Activated CD4-positive, alpha-beta memory T cell treated with anti-CD3 and anti-CD28 coated beads for 36 hours (primary cell): ENCODE measurements at places on chromosomes 12 and 14. TPM values are rescaled to one million over a fixed set of nuclear protein-coding genes. Genes with fewer than 3 reads are reported as not detected.

DNA sequence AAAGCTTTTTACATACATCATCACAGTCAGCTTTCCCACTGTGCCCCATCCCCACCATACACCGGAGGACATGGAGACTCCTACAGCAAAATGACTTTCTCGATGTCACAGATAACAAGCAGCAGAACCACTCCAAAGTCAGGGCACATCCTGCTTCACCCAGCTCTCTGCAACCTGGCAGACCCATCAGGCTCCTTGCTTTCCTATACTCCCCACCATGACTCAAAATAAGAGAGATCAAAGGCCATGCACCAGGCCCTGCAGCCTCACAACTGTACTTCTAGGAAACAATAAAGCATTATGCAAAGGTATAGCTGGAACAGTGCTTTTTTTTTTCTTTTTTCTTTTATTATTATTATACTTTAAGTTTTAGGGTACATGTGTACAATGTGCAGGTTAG is 187.4 kb downstream of the DPF3 start:
- DNase-seq, result peak; percentile 33
- H3K36me3 ChIP-seq, result no peaks in the 10 kb centered on the region
- H3K27ac ChIP-seq, result no peak overlapping the region
- H3K4me3 ChIP-seq, result no peak overlapping the region
- peaks cover 3% of the 10 kb centered on the region for H3K4me1 ChIP-seq

DNA sequence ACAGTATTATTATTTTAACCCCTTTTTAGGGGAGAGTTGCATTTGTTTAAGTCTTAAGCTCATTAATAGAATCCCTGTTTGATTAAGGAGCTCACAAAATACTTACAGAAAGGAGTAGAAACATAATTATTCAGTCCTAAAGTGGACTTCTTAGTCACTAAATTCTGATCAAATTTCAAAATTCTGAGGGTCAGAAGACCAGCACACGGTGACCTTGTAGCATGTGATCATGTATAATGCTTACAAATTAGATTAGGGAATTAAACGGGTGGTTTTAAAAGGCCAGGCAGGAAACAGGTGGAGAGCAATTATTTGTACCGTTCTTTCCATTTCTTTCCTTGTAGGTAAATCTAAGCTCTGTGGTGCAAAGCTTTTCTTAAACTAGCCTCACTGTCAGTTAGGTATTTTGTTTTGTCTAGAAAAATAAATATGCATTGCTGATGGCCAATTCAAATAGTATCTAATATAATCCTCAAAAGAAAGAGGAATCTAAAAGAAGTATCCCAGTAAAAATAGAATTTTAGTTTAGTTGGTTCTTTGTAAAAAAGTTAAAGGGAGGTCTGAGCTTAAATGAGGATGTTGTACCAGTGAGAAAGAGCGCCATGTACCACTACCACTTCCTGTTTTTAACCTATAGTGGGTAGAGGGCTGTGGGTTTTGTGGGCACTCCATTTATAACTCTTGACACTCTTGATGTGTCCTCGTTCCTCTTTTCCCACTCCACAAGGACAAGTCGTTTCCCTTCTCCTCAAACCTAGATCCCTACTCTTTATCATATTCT is 51.1 kb downstream of the SLC38A1 start:
- peaks cover 59% of the 10 kb centered on the region for H3K36me3 ChIP-seq
- H3K4me1 ChIP-seq, result peaks cover 95% of the 10 kb centered on the region
- peak; percentile 75 for DNase-seq
- no peaks in the 10 kb centered on the region for H3K27me3 ChIP-seq
- H3K4me3 ChIP-seq, result peak overlapping the region; percentile 61
- H3K27ac ChIP-seq, result peak overlapping the region; percentile 98

FOXN4 gene
- total RNA-seq, result not detected

SLC7A8 gene
- 1.7 TPM for total RNA-seq

GRCh38 chr12:126286203-126286602 is 1221.0 kb downstream of the AACS start:
- no peak for DNase-seq
- no peaks in the 10 kb centered on the region for H3K4me1 ChIP-seq
- no peaks in the 10 kb centered on the region for H3K36me3 ChIP-seq
- H3K27me3 ChIP-seq, result no peaks in the 10 kb centered on the region

DNA sequence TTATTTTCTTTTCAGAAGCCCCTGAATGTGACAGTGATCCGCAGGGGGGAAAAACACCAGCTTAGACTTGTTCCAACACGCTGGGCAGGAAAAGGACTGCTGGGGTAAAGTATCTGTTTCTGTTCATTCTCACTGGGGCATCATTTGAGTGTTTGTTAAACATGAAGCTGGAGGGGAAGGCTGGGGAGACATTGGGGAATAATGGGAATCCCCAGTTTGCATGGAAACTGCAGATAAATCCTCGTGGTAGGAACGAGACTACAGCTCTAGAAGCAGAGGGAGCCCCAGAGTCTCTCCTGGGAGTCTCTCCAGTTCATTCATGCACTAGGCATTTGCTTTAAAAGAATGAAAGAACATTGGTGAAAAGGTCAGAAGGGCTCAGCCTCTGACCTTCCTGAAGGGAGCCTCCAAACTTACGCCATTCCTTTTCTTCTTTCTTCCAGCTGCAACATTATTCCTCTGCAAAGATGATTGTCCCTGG is 2.5 kb upstream of the CFAP251 start:
- DNase-seq, result no peak
- no peak overlapping the region for H3K4me3 ChIP-seq

DNA sequence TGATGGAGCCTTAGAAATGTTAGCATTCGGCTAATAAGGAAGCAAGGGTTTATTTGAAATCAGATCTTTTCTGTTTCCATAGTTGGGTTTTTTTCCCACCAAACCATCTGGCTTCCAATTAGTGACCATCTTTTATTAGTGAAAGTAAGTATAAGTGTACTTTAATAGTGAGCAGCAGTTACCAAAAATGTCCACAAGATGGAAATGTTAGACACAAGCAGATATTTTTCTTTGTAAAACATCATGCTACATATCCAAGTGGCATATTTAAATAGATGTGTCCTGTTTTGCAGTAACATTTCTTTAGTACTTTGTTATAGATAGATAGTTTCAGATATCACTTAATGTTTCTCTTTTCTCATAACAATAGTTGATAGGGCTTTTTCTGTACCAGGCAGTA is 28.8 kb downstream of the YEATS4 start:
- DNase-seq, result no peak
- peaks cover 36% of the 10 kb centered on the region for H3K36me3 ChIP-seq
- H3K27ac ChIP-seq, result no peak overlapping the region

DNA sequence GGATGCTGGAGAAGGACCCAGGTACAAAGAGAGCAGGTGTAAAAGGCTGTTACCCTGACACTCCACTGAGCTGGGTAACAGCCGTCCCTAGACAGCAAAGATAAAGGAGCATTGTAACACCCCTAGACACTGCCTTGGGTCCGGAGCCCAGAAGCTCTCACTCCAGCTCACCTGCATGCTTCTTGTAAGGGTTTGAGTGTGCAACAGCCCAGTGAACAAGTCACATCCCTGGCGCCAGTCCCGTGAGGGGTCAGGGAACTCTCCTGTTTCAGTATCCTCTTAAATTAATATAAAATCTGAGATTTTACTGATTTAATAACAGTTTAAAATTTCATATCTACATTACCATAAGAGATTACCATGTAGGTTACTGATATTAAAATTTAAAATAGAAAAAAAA is 124.8 kb upstream of the LMO3 start:
- DNase-seq, result no peak
- no peaks in the 10 kb centered on the region for H3K4me1 ChIP-seq
- no peaks in the 10 kb centered on the region for H3K27me3 ChIP-seq
- H3K36me3 ChIP-seq, result no peaks in the 10 kb centered on the region
- H3K27ac ChIP-seq, result no peak overlapping the region

CIDEB gene
- total RNA-seq, result 22.6 TPM

PAH gene
- not detected for total RNA-seq

DNA sequence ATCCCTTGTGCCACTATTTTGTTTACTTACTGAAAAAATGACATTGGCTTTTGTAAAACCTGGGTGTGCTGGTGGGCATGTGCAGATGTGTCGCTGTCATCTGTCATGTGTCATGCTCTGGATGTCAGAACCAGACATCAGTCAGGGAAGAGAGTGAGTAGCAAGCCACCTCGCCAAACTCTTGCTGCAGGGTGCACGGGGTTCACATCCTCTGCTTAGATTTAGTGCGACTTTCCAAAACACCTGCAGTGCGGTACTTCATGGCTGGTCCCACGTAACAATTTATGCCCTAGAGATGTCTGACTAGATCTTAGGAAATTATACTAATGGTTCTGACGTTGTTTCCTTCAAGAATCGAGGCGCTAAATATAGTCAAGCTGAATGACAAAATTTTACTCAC is 106.7 kb downstream of the CRADD start:
- H3K4me1 ChIP-seq, result peaks cover 53% of the 10 kb centered on the region
- peak; percentile 72 for DNase-seq
- peak overlapping the region; percentile 26 for H3K4me3 ChIP-seq
- H3K27ac ChIP-seq, result peak overlapping the region; percentile 20

DNA sequence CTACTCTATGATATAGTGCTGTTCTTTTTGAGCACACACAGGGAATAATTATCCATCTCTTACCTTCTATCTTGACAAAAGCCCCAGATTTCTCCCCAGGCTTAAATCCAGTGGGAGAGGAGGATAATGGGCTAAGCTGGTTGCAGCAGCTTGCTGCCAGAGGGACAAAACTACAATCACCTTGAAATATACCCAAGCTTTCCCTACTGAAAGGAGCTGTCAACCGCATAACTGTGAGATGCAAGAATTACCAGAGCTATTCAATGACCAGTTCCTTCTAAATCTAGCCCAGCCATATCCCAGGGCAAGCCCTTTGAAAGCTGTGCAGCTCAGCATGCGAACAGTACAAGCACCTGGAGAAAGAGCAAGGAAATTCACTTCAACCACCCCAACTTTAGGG is 943 bp upstream of the MGAT4C start:
- H3K4me3 ChIP-seq, result no peak overlapping the region
- no peaks in the 10 kb centered on the region for H3K27me3 ChIP-seq
- H3K27ac ChIP-seq, result no peak overlapping the region
- no peak for DNase-seq
- no peaks in the 10 kb centered on the region for H3K4me1 ChIP-seq
- no peaks in the 10 kb centered on the region for H3K36me3 ChIP-seq

MAP1LC3B2 gene
- 0.78 TPM for total RNA-seq

- no peaks in the 10 kb centered on the region for H3K4me1 ChIP-seq
- no peaks in the 10 kb centered on the region for H3K27me3 ChIP-seq
- no peak overlapping the region for H3K27ac ChIP-seq
- DNase-seq, result no peak
- H3K4me3 ChIP-seq, result no peak overlapping the region
Measured at GRCh38 chr12:106709068-106709511, 65.4 kb upstream of the RIC8B start.

DNA sequence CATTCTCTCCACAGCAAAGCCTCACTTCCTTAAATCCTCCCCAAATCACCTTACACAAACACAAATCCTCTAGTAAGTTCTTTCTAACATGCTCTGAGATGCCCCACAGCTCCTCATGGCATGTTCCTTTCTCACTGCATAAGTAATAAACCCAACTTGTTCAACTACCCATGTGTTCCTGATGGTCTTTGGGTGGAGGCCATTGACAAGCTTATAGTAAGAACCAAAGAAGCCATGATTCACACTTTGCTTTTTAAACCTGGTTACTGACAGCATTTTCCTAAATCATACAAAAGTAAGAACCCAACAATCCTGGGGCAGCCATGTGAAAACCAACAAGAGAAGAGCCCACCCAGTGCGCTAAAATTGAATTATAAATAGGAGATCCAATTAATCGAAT is 138.6 kb downstream of the ITPR2 start:
- DNase-seq, result no peak
- H3K27me3 ChIP-seq, result no peaks in the 10 kb centered on the region
- no peaks in the 10 kb centered on the region for H3K4me1 ChIP-seq
- no peak overlapping the region for H3K4me3 ChIP-seq
- H3K27ac ChIP-seq, result no peak overlapping the region
- H3K36me3 ChIP-seq, result peaks cover 38% of the 10 kb centered on the region

- no peaks in the 10 kb centered on the region for H3K36me3 ChIP-seq
- no peaks in the 10 kb centered on the region for H3K27me3 ChIP-seq
- no peak overlapping the region for H3K27ac ChIP-seq
- no peak overlapping the region for H3K4me3 ChIP-seq
- H3K4me1 ChIP-seq, result no peaks in the 10 kb centered on the region
Measured at GRCh38 chr12:33223956-33224355, 215.7 kb downstream of the SYT10 start.

DNA sequence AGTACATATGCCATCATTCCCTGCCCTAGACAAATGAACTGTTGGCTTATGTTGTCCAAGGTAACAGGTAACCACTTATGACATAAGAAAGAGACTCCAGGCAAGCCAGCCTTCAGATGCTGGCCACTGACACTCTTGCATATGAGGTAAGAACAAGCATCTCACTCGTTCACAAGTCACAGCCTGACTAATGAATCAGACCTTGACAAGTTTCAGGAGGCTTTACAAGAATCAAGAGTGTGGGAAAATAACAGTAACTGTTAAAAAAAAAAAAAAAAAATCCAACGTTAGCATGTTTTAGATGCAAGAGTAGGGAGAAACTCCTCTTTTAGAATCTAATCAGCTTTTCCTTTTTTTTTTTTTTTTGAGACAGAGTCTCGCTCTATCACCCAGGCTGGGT is 40.7 kb downstream of the ZFYVE1 start:
- no peak overlapping the region for H3K4me3 ChIP-seq
- H3K4me1 ChIP-seq, result no peaks in the 10 kb centered on the region
- H3K36me3 ChIP-seq, result peaks cover 25% of the 10 kb centered on the region

DNA sequence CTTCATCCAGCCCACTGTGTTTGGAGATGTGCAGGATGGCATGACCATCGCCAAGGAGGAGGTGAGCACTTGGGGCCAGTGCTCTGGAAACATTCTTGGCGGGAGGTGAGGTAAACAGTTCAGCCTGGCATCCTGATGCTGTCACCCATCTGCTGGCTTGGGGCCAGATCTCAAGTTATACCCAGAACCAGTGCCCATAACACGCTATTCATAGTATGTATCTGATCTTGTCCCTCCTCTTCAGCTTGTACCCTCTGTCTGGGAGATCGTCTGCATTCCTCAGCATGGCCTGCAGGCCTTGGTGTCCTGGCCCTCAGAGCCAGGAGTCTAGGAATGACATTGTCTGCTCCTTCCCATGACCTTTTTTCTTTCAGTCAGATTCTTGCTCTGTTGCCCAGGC is 31.4 kb downstream of the ALDH2 start:
- no peak for DNase-seq
- H3K4me3 ChIP-seq, result no peak overlapping the region
